Hair follicular keratinocyte (primary cell): ENCODE measurements at places on chromosomes 11 and 22. TPM values are rescaled to one million over a fixed set of nuclear protein-coding genes. Genes with fewer than 3 reads are reported as not detected.

Gene YPEL1
- total RNA-seq: 0.08 TPM in 1 of 2 replicates, not detected in the other

Gene SLC22A9
- not detected in 2 replicates for total RNA-seq

Gene TH
- total RNA-seq: 0.16 and 0.76 TPM in 2 replicates

Gene CNTF
- 0.19 and 0.23 TPM in 2 replicates for total RNA-seq

Gene ASRGL1
- 0.19 TPM in 1 of 2 replicates, not detected in the other for total RNA-seq

Gene HBG2
- not detected in 2 replicates for total RNA-seq
